WTC11 (cell line): ENCODE measurements at places on chromosomes 13 and 19. TPM values are rescaled to one million over a fixed set of nuclear protein-coding genes. Genes with fewer than 3 reads are reported as not detected.

Gene C1QTNF9B
- 0.20 to 0.30 TPM in 2 of 3 replicates, not detected in the other for total RNA-seq

Gene C13orf42
- total RNA-seq: 6.3 to 8.2 TPM (median 7.0 TPM) in 3 replicates

Gene CYP4F12
- total RNA-seq: not detected in 3 replicates

Gene ONECUT3
- 0.04 TPM in 1 of 3 replicates, not detected in the others for total RNA-seq

Gene PLK5
- total RNA-seq: 0.60 to 1.4 TPM (median 0.62 TPM) in 3 replicates

DNA sequence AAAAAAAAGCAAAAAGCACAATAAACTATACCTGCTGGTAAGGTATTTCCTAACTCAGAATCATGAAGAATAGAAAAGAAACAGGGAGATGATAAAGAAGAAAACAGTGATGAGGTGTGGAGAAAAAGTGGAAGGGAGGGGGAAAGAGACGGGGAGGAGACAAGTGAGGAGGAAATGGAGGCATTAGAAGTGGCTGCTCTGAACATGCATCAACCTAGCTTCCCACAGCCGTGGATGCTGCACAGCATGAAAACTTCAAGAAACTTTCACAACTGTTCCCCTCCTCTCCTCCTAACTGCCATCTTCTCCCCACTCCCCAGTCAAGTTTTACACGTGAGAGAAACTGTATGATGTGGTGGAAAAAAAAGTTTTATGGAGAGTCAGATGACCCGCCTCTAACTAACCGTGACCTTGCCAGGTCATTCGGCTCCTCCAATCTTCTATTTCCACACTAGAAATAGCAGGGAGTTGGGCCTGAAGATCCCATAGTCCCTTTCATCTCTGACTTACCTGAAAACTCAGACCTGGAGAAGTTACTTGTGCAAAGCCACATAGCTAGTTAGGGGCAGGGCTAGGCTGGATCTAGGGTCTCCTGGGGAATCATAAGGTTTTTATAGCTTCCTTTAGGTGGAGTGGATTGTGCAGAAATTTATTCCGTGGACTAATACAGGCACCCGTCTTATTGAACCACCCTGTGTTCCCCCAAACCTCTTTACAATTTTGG, 461.9 kb downstream of the KLF5 start:
- no peak for DNase-seq
- H3K4me3 ChIP-seq: no peak overlapping the region
- H3K36me3 ChIP-seq: no peaks in the 10 kb centered on the region
- no peaks in the 10 kb centered on the region; the same call in 1 of the 2 replicates for H3K27me3 ChIP-seq

DNA sequence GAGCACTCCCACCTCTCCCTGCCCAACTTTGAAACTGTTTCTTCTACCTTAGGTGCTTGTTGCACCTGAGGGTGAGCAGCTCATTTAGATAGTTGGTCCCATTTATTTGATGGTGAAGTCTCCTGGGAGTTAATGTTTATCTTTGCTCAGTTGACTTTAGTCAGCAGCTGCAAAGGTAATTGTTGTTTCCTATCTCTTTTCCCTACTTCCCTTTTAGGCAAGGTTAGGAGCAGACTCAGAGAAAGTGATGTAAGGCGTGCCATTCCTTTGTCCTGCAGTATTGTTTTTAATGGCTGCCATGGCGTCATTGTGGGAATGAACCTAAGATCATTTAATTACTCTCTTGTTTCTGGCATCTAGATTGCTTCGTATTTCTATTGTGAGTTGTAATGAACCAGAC, 11.6 kb downstream of the AKAP11 start:
- H3K4me3 ChIP-seq: no peak overlapping the region
- no peak for DNase-seq
- peaks cover 23% of the 10 kb centered on the region for H3K4me1 ChIP-seq
- no peaks in the 10 kb centered on the region for H3K27me3 ChIP-seq

- no peaks in the 10 kb centered on the region; the same call in 1 of the 2 replicates for H3K27me3 ChIP-seq
- H3K27ac ChIP-seq: no peak overlapping the region
- no peak for DNase-seq
- H3K4me3 ChIP-seq: no peak overlapping the region
- no peaks in the 10 kb centered on the region for H3K36me3 ChIP-seq
- H3K4me1 ChIP-seq: peaks cover 9% of the 10 kb centered on the region
Observed at GRCh38 chr13:91745967-91746366, 347.5 kb downstream of the GPC5 start.

DNA sequence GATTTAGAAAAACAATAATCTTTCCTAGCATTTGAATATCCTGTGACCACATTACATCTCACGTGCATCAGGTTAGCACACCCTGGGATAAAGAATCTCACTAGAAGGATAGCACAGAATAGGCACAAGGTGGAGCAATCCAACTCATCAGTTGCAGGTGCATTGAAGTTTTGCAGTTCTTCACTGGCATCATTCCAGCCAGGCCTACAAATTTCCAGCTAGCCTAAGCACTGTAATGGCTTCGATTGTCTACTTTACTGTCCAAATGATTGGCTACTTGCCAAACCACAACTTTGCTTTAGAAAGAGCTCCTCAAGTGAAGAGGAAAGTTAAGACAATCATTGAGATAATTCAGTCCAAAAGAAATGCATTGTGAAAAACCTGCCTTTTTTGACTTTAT, 89.5 kb downstream of the SPRY2 start:
- H3K4me3 ChIP-seq: no peak overlapping the region
- no peak overlapping the region for H3K27ac ChIP-seq
- H3K27me3 ChIP-seq: no peaks in the 10 kb centered on the region
- no peaks in the 10 kb centered on the region for H3K36me3 ChIP-seq
- H3K4me1 ChIP-seq: peaks cover under 1% of the 10 kb centered on the region; the same call in 1 of the 2 replicates

- peak overlapping the region; percentile 84 for H3K27ac ChIP-seq
- H3K36me3 ChIP-seq: peaks cover 12% of the 10 kb centered on the region
- DNase-seq: no peak
- no peak overlapping the region for H3K4me3 ChIP-seq
Observed at GRCh38 chr13:45167611-45168554, 33.0 kb downstream of the KCTD4 start.

GRCh38 chr19:49347191-49347590, 12.0 kb downstream of the CD37 start:
- DNase-seq: no peak
- peaks cover 3% of the 10 kb centered on the region; the same call in 1 of the 2 replicates for H3K4me1 ChIP-seq
- no peak overlapping the region for H3K27ac ChIP-seq
- peaks cover 91% of the 10 kb centered on the region for H3K36me3 ChIP-seq
- no peaks in the 10 kb centered on the region for H3K27me3 ChIP-seq

GRCh38 chr13:40697711-40698110, 31.3 kb upstream of the FOXO1 start:
- H3K36me3 ChIP-seq: no peaks in the 10 kb centered on the region
- no peak overlapping the region for H3K4me3 ChIP-seq
- peaks cover 53% of the 10 kb centered on the region for H3K27me3 ChIP-seq
- peaks cover 12% of the 10 kb centered on the region for H3K4me1 ChIP-seq
